ENCODE measurements at places on chromosomes 3 and 15.

DNA sequence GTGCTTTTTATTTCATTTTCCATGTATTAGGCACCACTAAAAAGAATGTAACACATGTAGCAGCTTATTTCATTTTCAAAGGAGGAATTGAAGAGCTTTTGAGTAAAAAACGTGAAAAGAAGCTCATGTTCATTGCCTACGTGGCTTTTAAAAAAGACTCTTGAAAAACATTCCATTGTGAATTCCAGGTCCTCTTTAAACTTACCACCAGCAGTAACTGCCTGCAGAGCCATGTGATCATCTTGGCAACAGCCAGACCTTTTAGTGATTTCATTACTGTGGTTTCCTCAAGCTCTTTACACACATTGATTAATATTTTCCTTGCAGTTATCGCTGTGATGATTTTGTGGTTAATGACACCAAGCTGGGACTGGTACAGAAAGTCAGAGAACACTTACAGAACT lies 43.8 kb upstream of the FBXL22 start:
- H3K27me3 ChIP-seq, result no peaks in the 10 kb centered on the region
- H3K27ac ChIP-seq, result peak overlapping the region; percentile 76
- no peak for DNase-seq

DNA sequence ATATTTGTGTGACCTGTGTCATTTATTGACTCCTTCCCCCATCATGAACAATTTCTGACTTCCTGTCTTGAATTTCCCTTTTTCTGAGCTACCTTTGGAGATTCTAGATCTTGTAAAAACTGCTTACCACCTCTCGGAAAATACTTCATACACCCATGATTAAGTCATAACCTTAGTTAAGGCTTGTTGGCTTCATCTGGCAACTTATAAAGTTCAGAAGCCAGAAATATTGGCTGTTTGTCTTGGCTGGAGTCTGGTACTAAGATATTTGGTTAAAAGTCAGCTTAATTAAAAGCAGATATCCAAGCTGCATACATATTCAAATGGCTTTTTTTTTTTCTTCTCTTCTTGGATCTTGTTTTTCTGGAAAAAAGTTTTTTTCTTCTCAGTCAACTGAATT lies 37.3 kb upstream of the B3GALNT1 start:
- H3K4me1 ChIP-seq, result no peaks in the 10 kb centered on the region
- no peaks in the 10 kb centered on the region for H3K36me3 ChIP-seq
- no peaks in the 10 kb centered on the region for H3K27me3 ChIP-seq
- no peak overlapping the region for H3K27ac ChIP-seq
- H3K4me3 ChIP-seq, result no peak overlapping the region
- DNase-seq, result no peak

DNA sequence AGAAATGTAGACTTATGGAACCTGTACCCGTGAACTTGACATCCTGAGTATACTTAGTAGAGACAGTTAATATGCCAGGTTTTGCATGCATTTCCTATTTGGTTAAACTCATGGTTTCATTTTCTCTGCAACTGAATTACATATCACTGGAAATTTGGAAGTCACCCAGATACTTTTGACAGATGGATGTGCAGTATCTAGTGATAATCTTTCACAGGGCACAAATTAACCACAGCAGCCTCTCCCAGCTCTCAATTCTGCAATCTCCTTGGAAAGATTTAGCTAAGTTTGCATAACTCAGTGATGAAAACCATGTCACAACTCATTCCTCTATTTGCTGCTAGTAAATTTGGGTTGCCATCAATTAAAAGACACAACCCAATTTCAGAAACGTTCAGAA lies 162.3 kb upstream of the TPM1 start:
- no peaks in the 10 kb centered on the region for H3K4me1 ChIP-seq
- H3K36me3 ChIP-seq, result no peaks in the 10 kb centered on the region
- no peaks in the 10 kb centered on the region for H3K27me3 ChIP-seq
- peak overlapping the region; percentile 59 for H3K27ac ChIP-seq
- H3K4me3 ChIP-seq, result peak overlapping the region; percentile 39

- peaks cover 2% of the 10 kb centered on the region for H3K36me3 ChIP-seq
- no peaks in the 10 kb centered on the region for H3K4me1 ChIP-seq
- DNase-seq, result no peak
- H3K27ac ChIP-seq, result no peak overlapping the region
- H3K27me3 ChIP-seq, result no peaks in the 10 kb centered on the region
Observed at GRCh38 chr3:72383883-72384282, 464.4 kb downstream of the SHQ1 start.

DNA sequence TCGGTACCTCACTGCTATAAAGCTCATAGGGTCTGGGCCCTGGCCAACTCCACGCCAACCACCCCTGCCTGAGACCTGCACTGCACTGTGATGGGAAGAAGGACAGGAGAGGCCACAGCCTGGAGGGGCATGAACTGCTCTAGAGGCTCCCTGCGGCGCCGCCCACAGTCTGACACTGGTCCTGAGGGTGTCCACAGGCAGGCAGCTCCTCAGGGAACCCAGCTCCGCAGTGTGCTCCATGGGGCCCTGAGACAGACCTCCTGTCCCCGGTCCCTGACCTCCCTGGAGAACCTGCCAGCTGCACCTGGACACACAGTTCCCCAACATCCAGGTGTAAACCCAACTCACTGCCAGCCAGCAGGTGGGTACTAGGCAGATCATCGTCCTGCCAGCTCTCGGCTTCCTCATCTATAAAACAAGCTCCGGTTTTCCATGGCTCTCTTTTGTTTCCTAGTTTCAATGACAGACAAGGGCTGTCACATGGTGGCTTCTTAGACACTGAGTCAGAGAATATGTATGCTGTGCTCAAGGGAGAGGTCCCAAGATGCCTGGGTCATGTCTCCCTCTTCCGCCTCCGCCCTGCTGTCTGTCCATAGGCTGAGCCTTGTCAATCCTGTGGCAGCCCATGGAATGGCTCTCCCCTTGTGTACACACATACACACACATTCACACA lies 5.1 kb upstream of the HAPLN3 start:
- DNase-seq, result no peak
- peaks cover under 1% of the 10 kb centered on the region for H3K27me3 ChIP-seq
- no peaks in the 10 kb centered on the region for H3K36me3 ChIP-seq
- H3K27ac ChIP-seq, result no peak overlapping the region
- no peak overlapping the region for H3K4me3 ChIP-seq
- peaks cover 24% of the 10 kb centered on the region for H3K4me1 ChIP-seq

All from sigmoid colon (tissue), 7 donors.